ENCODE measurements at places on chromosomes 7 and 10.

DNA sequence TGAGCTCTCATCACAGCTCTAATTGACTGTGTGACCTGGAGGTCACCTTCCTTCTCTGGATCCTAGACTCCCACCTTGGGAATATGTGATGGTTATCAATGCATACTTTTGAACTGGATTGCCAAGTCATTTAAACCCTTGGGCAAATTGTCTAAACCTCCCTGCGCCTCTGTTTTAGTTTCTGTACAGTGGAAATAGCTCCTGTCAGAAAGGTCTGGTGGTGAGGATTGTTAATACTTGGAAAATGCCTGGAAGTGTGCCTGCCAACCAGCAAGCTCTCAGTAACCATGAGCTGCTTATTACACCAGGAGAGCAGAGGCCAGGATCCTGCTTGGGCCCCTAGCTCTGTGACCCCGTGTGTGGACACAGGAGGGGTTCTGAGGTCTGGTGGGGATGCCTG, 108.7 kb upstream of the PPIF start:
- DNase-seq: no peak

- no peak for DNase-seq
Measured at GRCh38 chr7:121449735-121450240, 53.7 kb upstream of the FAM3C start.

- no peak for DNase-seq
Measured at GRCh38 chr7:157339777-157340677, 3.2 kb downstream of the DNAJB6 start.

DNA sequence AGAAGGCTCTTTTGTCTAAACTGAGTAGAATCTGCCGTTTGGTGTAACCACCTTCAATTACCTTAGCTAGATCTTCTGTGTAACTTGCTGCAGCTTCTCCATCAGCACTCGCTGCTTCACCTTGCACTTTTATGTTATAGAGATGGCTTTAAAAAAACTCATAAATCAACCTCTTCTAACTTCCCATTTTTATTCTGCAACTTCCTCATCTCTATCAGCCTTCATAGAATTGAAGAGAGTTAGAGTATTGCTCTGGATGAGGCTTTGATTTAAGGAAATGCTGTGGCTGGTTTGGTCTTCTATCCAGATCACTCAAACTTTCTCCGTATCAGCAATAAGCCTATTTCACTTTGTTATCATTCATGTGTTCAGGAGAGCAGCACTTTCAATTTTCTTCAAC, 1131.9 kb upstream of the CELF2 start:
- DNase-seq: no peak

DNA sequence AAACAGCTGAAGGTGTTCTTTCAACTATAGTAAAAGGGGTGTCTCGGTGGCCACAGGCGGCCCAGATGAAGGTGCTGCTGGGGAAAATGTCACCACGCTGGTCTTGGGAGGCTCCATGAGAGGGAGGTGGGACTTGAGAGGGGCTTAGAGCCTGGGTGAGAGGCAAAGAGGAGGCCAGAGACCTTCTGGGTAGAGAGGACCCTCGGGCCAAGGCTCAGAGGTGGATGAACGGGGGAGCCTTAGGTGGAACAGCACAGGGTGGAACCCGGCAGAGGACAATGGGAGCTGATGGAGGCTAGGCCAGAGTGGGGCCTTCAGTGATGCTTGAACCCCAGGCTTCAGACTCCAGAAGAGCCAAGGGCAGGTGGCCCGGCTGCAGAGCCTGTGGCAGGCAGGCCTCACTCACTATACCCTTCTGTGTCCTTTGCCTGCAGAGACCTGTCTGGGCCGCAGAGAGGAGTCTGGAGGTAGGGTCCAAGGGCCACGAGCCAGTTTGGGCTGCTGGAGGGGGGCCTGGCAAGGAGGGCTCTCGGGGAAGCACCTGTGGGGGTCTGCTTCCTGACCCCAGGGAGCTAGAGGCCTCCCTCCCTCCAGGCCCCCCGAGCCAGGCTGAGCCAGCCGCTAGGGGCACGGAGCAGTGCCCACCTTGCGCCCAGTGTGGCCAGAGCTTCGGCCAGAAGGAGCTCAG, 32.1 kb downstream of the ZNF783 start:
- DNase-seq: no peak

DNA sequence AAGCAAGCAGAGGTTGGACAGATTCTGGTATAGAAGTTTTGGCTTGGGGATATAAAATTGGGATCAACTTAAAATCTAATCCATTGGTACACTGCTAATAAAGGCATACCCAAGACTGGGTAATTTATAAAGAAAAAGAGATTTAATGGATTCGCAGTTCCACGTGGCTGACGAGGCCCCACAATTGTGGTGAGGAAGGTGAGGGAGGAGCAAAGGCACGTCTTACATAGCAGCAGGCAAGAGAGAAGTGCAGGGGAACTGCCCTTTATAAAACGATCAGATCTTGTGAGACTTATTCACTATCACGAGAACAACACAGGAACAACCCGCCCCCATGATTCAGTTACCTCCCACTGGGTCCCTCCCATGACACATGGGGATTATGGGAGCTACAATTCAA, 9.7 kb downstream of the ACADSB start:
- DNase-seq: no peak

DNA sequence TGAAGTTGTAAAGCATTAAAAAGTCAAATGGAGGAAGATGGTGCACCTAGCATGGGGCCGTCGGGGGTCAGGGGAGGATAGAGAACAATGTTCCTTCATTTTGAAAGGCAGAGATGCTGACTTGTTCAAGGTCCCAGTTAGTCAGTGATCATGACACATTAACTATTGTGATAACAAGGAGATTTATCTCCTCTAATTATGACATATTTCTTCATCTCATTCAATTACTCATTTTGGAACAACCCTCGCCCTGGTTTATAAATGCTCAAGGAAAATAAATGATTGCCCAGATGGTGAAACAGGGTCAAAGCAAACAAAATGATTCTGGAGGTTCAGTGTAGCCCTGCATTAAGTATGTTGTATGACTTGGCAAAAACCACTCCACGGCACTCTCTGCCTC, 106.2 kb downstream of the ITIH5 start:
- DNase-seq: no peak

GRCh38 chr10:115909962-115910731, 362.9 kb downstream of the GFRA1 start:
- no peak for DNase-seq

DNA sequence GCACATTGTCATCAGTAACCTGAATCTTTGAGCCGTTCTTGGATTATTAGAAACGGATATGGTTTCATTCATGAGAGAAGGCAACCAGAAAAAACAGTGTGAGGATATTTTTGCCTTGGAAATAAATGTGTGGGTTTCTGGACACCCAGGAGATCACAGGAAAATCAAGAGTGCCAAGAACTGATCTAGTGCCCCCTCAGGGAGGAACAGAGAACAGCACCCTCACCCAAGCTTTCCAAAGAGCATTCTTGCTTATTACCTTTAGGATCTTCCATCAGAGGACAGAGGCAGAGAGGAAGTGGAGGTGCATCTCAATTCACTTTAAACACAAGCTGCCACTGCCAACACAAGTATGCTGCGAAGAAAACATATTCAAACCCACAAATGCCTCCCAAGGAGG, 851.5 kb upstream of the COBL start:
- DNase-seq: no peak

GRCh38 chr10:20065814-20066213, 249.6 kb downstream of the PLXDC2 start:
- DNase-seq: no peak

- DNase-seq: no peak
Measured at GRCh38 chr7:101094791-101095375, 9.6 kb downstream of the TRIM56 start.

GRCh38 chr7:35828817-35829216, 28.0 kb downstream of the SEPTIN7 start:
- no peak for DNase-seq

- no peak for DNase-seq
Measured at GRCh38 chr10:57094965-57095364, 733.9 kb upstream of the ZWINT start.

GRCh38 chr7:25853314-25853713, 298.7 kb upstream of the NFE2L3 start:
- no peak for DNase-seq

- DNase-seq: no peak
Measured at GRCh38 chr7:129569811-129570215, 41.7 kb upstream of the NRF1 start.

DNA sequence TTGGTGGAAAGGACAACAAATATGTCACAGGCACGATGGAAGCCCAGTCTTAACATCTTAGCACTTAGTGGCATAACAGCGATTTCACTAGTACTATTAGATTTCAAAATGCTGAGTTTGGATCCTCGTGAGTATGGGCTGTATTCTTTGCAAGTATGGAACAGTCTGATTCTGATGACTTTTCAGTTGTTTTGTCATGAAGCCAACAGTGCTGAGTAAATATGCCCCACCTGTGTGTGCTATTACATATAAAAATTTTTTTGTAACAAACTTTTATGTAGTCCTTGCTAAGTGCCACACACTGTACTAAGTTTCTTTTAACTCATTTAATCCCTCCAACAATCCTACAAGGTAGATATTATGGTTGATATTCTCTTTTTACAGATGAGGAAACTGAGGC, 30.8 kb downstream of the MTURN start:
- no peak for DNase-seq

GRCh38 chr7:31004393-31004792, 40.6 kb downstream of the GHRHR start:
- no peak for DNase-seq

DNA sequence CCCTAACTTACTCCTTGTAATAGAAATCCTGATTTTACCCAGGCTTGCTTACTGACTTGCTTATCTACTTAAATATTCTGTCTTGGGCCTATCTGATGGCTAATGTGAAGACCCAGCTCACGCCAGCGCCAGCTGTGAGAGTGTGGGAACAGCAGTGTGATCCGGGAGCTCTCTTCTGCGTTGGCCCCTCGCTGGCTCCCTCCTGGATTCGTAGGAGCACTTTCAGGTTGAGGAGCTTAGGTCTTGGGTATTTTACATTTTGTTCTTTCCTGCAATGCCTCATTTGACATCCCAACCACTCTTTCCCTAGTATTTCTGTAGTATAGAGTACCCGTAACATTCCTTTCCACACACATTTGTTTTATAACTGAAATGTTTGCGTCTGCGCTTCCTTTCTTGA, 51.7 kb downstream of the CREM start:
- no peak for DNase-seq

DNA sequence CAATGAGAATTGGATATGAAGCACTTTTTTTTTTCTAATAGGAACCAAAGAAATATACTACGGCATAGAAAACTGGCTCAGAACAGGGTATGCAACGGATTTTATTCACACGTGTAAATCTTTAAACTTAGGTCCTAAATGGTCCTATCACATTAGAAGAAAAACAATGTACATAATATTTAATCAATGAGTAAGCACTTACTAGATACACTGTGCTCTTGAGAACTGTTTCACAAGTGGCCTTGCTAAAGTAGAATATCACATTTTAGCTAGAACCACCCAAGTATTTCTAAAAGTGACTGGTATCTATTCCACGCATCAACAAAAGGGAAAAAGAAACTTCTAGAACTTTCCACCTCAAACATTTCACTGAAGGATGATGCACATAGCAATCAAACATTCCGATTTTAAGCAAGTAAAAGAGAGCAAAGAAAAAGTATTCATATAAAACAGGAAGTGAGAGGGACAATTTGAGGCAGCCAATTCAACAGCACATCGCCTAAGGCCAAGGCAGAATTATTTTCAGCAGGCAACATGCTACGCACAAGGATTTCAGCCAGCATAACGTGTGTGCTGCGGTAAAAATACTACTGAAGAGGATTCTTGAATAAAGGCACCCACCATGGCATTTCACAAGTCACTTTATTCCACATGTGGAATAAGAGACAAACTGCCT, 55.8 kb downstream of the PARD3 start:
- no peak for DNase-seq

DNA sequence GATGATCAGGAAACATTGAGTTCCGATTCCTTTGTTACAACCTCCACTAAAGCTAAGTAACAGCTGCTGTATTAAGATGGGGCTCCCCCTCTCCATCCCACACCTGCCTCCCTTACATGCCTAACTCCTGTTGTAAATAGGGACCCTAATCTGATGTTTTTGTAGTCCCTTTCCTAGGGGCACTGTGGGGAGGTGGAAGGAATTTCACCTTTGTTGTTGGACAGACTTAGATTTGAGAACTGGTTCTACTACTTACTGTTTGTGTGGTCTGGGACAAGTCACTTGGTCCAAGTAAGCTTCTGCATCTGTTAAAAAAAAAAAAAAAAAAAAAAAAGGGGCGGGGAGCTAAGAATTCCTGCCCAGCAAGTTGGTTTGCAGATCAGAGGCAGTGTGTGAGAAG, 42.6 kb downstream of the KIAA1217 start:
- no peak for DNase-seq

DNA sequence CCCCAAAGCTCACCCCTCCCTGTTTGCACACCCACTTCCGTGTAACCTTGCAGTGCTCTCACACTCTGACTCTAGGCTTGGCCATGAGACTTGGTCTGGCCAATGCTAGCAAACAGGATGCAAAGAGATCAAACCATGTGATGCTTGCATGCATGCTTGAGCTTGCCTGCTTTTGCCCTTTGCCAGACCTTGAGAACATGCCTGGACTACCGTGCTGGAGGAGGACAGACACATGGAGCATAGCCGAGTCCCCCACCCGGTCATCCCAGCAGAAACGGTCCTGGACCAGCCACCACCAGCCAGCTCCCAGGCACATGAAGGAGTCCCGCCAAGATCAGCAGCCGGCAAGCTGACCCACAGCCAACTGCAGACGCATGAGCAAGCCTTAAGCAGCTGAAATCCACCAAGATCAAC, 23.4 kb downstream of the PYROXD2 start:
- DNase-seq: no peak

DNA sequence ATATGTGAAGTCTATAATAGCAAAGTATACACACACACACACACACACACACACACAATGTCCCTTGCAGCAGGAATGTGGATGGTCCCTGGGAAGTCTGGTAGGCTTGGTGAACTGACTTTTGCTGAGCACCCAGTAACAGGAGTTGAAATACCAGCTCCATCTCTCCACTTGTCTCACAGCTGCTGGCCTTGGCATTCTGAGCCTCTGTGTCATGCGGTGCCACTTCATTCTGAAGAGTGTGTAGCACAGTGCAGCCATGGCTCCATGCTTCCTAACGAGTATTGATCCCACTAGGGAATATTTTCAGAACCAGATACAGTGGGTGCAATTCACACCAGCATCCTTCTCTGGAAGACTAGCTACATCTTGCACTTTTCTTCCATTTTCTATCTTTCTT, 192.4 kb downstream of the ADARB2 start:
- DNase-seq: no peak

DNA sequence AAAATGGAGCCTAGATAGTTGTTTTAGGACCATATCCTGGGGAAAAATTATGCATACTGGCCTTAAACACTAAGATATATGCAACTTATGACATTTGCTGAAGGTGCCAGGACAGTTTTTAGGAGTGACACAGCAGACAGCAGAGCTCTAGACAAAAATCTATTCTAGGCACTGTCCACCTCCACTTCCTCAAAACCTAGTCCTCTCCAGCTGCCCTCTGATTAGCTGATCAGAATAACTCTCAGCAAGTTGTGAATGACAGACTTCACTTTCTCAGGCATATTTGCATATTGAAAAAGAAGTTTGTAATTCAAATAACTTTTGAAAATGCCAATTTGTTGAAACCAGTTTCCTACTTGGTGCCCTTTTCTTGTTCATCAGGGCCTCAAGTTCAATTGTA, 152.3 kb upstream of the STEAP4 start:
- DNase-seq: no peak
